GM23248 (cell line): ENCODE measurements at places on chromosomes 2 and 18. TPM values are rescaled to one million over a fixed set of nuclear protein-coding genes. Genes with fewer than 3 reads are reported as not detected.
A peak's percentile ranks its signal among the peaks of the same experiment; 100 is the strongest.

Gene ASXL3
- not detected in 2 replicates for total RNA-seq

Gene G6PC2
- not detected in 2 replicates for total RNA-seq

Gene DSG3
- not detected in 2 replicates for total RNA-seq

Gene NFE2L2
- total RNA-seq = 62.0 and 77.4 TPM in 2 replicates

Gene KCNJ3
- not detected in 2 replicates for total RNA-seq

Gene CD8B2
- not detected in 2 replicates for total RNA-seq

Gene SCYGR4
- not detected in 2 replicates for total RNA-seq

Gene MC5R
- not detected in 2 replicates for total RNA-seq

GRCh38 chr2:37893327-37893726, 31.8 kb upstream of the RMDN2 start:
- no peak for DNase-seq

- DNase-seq = no peak
These were observed 12.3 kb upstream of the SIX3 start for GRCh38 chr2:44929159-44929734.

- DNase-seq = no peak
These were observed 110.3 kb upstream of the ST6GAL2 start for GRCh38 chr2:106996171-106996769.

DNA sequence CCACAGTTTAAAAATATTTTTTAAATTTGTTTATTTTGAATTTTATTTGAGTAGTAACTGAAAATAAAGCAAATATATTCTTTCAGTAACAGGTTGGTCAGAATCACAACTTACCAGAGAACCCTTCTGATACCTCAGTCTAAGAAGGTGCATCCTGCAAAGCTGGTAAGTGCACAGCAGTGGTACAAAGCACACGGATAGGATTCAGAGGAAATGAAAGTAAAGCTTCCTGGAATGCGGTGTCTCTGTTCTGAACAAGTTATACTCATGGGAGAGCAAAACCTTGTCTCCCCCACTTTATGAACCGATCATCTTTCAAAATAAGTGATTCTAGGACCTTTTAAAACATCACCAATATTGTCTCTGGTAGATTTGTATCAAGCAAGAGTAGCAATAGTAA, 398.3 kb downstream of the TMX3 start:
- DNase-seq = peak; percentile 64

DNA sequence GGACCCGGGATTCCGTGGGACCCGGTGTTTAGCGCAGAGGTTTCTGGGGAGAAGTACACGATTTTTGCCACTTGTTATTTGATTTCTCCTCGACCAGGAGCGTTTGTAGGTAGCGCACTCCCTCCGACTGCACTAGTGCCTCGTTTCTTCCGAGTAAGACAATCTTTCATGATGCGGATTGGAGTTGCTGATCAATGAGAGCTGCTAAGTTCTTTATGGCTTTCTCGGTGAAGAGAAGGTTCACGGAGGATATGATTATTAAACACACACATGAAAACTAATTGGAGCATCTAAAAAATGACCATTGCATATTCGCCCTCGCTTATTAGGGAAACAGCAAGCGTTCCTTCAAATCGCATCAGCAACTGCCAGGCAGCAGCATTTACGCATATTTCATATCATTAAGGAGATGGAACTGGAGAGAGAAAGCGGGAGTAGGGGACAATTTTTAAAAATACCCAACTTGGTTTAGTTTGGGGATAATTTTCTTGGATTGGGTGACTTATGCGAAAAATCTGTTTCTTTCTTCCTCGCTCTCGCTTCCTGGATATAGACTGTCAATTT, 616 bp downstream of the EML6 start:
- DNase-seq = peak; percentile 51

DNA sequence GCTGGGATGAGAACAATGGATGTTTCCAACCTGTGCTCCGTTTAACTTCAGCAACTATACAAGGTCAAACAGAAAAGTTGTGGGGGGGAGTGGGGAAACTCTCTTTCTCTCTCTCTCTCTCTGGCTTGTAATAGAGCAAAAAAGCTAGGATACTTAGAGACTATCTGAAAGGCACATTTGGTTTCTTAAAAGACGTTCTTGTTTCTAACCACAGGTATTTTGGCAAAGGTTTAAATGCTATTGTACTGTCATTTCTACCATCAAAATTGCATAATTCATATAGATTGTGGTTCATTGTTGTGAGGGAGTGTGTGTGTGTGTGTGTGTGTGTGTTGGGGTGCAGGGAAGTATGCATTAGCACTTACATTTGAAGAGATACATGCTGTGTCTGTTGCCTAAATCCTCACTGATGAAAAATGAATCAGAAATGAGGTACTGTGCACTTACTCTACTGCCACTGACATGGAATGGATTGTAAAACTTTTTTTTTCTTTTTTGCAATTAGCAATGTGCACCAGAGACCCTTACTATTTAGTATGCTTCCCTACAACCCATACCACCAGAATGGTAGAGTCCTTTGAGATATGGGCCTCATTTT, 841.0 kb upstream of the PIK3C3 start:
- peak; percentile 6 for DNase-seq

GRCh38 chr2:219752726-219753125, 125.3 kb downstream of the SLC4A3 start:
- DNase-seq = peak; percentile 16

DNA sequence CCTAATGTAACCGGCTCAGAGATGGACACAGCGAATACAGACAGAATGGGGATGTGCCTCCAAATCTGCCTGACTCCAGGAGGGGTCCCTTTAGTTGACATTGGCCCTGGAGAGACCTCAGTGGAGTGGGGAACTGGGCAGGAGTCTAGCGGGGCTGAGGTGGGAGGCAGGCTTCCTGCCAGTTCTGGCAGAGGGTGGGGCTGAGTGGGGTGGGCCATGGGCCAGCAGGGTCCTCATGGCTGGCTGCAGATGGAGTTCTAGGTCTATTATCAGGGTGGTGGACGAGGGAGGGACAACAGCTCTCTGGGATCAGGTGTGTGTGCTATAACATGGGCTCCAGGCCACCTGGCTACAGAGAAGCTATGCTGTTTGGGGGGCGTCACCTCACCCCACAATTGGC, 21.1 kb downstream of the PROC start:
- no peak for DNase-seq

DNA sequence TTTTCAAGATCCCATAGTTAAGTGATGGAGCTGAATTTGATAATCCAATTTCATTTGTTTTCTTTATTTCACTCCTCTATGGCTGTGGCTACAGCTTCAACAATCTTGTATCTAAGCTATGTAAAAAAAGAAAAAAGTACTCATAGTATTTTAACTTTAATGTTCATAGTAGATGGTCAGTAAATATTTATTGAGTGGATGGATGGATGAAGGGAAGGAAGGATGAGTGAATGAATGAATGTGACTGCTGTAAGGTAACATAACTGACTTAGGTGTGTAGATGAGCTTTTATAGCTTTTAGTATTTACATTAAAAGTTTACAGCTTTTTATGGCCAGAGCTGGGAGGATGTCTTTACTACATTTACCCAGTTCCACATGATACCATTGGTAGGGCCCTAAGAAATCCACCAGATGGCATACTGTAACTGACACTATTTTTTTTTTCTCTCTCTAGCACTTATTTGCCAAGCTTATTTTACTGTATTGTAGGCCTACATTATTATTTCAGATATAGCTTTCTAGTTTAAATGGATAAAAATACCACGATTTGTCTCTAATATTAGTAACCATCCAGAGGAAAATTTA, 13.4 kb upstream of the HRH4 start:
- DNase-seq = peak; percentile 13

- no peak for DNase-seq
These were observed 172.2 kb upstream of the MYO3B start for GRCh38 chr2:170005702-170006101.
